Activated T-helper 1 cell treated with anti-CD3 and anti-CD28 coated beads, Interleukin-12 subunit alpha, Interleukin-12 subunit beta, Interleukin-2, Interleukin-4 antibody, amounts not matched to agents 30 ng/mL and 10 ng/mL and 1 ng/mL, durations not matched to agents 14 hours and 24 hours and 36 hours (primary cell): ENCODE measurements at places on chromosomes 13 and 19.

- DNase-seq: no peak
Measured at GRCh38 chr13:48998641-48999292, 23.1 kb downstream of the FNDC3A start.

DNA sequence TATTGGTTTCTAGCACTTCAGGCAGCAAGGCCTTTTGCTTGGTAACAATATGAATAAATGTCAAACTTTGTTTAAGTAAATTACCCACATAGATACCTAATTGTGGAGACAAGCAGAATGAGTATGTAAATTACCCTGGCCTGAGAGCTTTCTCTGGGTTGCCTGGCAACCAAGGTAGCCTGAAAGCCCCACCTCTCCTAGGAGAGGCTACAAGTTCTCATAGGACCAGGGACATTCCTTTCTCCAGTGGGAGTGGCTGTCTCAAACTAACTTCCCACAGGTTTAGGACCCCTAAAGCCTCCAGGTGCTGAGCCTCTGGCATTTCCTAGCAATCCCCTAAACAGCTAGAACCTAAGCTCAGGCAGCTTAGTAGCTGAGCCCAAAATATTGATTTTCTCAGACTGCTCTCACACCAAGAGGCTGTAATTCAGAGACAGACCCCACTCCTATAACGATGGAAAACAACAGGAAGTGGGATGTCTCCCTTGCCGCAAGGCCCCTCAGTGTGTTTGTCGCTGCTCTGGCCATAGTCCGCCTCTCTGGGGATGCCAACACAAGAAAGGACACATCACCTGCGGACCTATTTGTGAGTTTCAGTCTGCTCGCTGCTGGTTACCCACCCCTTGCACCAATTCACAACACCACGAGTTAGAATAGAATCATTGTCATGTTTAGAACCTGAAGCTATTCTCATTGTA is 207.3 kb downstream of the DLEU7 start:
- DNase-seq: no peak

DNA sequence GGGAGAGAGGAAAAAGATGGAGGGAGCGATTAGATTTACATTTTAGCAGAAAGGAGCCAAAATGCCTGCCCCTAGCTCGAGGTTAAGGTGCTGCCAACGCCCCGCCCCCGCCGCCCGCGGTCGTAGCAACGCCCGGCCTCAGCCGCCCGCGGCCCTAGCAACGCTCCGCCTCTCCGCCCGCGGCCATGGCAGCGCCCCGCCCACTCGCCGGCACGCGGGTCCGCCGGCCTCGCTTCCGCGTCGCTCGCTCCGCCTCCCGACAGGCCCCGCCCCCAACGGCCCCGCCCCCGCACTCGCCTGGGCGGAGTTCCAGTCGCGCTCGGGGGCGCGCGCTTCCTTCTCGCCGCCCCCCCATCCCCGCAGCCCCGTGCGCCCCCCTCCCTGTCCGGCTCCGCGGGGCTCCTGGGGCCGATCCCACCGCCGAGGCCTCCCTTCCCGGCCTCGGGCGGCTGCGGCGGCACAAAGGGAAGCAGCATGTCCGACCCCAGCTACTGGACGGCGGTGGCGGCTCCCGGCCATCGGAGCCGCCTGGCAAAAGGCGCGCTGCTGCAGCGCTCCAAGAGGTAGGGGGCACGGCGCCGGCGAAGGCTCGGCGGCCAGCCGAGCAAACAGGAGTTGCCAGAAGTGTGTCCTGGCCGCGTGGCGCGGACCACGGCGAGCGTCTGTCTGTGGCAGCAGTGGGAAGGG is 20.3 kb downstream of the MAST3 start:
- DNase-seq: peak; percentile 95

GRCh38 chr13:58500938-58501337 is 869.4 kb downstream of the PCDH17 start:
- no peak for DNase-seq

- DNase-seq: no peak
Measured at GRCh38 chr13:52906122-52906903, 57.9 kb upstream of the PCDH8 start.

GRCh38 chr13:77386880-77387606 is 60.1 kb upstream of the MYCBP2 start:
- no peak for DNase-seq
